ENCODE measurements at places on chromosomes 5 and 9. TPM values are rescaled to one million over a fixed set of nuclear protein-coding genes. Genes with fewer than 3 reads are reported as not detected.

The F2RL1 gene
- 7.0 TPM for total RNA-seq

GRCh38 chr5:122053181-122054109 lies 24.6 kb downstream of the LOX start:
- no peak for DNase-seq

DNA sequence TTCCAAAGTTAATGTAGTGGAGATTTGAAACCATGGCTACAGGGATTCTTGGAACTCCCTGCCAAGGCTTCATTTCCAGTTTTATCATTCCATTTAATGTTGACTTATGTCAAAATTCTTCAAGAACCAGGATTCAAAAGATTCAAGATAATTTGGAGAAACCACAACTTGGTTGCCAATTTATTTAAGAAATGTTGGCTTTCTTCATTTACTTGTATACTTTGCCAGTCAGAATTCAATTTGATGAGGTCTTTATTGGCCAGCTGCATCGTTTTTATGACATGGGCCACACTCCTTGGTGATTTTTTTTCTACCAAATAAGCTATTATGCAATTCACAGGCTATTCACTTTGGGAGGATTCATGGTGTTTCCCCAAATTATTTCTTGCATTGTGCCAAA lies 53.1 kb upstream of the RASEF start:
- no peak for DNase-seq

GRCh38 chr9:38727497-38728001 lies 7.6 kb upstream of the FAM240B start:
- no peak for DNase-seq

GRCh38 chr9:131669269-131670157 lies 70.4 kb downstream of the RAPGEF1 start:
- DNase-seq = no peak

GRCh38 chr5:95915999-95916686 lies 45.5 kb downstream of the ELL2 start:
- DNase-seq = no peak
